ENCODE measurements at places on chromosomes 5 and 9. TPM values are rescaled to one million over a fixed set of nuclear protein-coding genes. Genes with fewer than 3 reads are reported as not detected.

CD180 gene
- 0.08 TPM for polyA plus RNA-seq

ZBED3 gene
- 2.8 TPM for polyA plus RNA-seq

RAD50 gene
- 16.1 TPM for polyA plus RNA-seq

DND1 gene
- polyA plus RNA-seq, result 0.95 TPM
